Thymus (tissue), 14 donors: ENCODE measurements at places on chromosomes 1 and 21. TPM values are rescaled to one million over a fixed set of nuclear protein-coding genes. Genes with fewer than 3 reads are reported as not detected.

TRIM62 gene
- polyA plus RNA-seq, result 7.8 TPM

HES4 gene
- polyA plus RNA-seq, result 15.5 TPM

LRRC39 gene
- polyA plus RNA-seq, result 6.7 TPM

PTGS2 gene
- polyA plus RNA-seq, result 1.5 TPM

SHISAL2A gene
- 2.6 TPM for polyA plus RNA-seq

OR2M3 gene
- not detected for polyA plus RNA-seq

GRCh38 chr1:119713749-119714456 lies 2.2 kb downstream of the PHGDH start:
- DNase-seq, result no peak

- no peak for DNase-seq
These were observed 5.2 kb downstream of the BCAR3 start for GRCh38 chr1:93676427-93676826.

GRCh38 chr1:30085811-30086770 lies 637.3 kb downstream of the MATN1 start:
- DNase-seq, result no peak

DNA sequence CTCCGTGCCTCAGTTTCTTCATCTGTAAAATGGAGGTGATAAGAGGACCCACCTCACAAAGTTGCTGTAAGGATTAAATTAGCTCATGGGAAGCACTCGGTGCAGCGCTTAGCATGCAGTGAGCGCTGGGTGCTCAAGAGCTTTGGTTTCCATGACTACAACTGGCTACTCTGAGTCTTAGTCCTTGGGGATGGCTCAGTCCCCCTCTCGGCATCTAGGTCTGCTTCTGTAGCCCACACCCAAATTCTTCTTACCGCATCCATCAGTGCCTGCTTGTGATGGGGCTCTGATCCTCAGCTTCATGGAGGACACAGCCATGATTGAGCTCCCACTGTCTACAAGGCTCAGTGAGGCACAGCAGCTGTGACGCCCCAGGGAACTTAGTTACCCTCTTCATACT lies 159.0 kb downstream of the ACTL8 start:
- no peak for DNase-seq

DNA sequence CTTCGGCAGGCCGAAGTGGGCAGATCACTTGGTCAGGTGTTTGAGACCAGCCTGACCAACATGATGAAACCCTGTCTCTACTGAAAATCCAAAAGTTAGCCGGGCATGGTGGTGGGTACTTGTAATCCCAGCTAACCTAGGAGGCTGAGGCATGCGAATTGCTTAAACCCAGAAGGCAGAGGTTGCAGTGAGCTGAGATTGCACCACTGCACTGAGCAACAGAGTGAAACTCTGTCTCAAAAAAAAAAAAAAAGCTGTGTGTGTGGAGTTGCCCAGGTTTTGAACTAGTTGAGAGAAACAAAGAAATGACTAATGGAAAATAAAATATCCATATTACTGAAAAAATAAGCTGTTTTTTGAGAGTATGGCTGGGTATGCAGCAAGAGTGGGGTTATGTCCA lies 100.2 kb downstream of the GTF2B start:
- no peak for DNase-seq

GRCh38 chr1:235098547-235098946 lies 30.1 kb downstream of the TOMM20 start:
- no peak for DNase-seq
